Cortex of kidney (tissue), 1 donor: ENCODE measurements at places on chromosomes 1 and 21.

DNA sequence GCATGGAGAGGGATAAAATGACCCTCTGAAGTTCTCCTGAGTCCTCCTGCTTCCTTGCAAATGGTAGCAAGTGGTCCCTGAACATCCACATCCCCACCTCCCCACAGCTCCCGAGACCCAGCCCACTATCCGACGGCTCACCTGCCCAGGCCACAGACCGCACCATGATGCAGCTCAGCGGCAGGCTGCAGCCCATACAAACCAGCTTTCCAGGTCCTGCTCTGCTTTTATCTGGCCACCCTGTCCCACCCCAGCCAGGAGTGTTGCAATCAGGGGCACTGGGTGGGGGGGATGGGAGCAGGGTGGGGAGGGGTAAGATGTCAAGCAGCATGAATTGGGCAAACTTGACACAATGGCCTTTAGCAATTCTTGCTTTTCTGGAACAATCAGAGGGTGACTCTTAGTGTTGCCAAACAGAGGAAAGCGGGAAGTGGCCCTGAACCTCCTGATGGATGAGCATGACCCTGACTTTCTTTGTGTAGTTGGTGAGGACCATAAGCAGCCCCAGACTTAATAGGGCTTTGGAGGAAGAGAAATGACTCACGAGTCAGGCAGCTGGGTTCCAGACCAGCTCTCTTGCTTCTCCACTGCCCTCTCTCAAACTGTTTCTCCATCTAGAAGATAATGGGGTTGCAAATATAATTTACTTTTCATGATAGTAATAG lies at the start of gene CHIT1:
CHIT1 (minus strand) TSS at position 203 of the 665 bp plus-strand sequence; CDS start at position 166, 37 bp downstream.
- no peak for DNase-seq

DNA sequence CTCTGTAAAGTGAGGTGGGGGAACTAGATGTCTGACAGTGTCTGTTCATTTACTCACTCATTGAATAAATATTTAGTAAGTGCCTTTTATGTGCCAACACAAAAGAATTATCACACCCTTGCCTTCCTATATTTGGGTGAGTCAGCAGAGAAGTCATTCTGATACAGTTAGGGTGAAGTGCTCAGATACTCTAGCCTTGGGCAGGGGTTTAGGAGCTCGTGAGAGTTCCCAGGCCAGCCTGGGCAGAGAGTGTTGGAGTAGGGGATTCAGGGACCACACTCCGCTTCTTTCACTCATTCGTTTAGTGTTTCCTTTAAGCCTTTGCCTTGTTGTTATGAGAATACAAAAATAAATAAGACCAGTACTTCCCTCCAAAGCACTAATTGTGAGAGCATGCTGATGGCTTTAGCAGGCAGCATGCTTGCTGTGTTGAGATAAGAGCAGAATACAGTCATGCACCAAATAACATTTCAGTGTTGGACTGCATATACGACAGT lies 83.9 kb downstream of the DYRK1A start:
- DNase-seq = no peak

- DNase-seq = no peak
Measured at GRCh38 chr1:161998811-161999210, 24.9 kb downstream of the OLFML2B start.

DNA sequence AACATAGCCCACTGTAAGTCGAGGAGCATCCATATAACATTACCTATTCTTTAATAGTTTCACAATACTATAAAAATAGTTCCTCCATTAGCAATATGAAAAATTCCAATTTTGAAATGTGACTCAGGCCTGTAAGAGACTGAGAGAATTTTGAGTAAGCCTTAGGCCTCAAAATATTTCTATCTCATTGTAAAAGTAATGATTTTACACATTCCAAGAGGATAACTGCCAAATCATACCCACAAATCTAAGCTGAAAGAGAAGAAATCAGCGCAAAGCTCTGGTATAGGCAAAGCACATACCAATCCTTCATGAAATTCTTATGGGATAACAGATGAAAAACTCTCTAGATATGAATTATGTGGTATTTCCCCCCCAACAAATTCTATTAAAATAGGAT lies 144.1 kb downstream of the CDC42BPA start:
- no peak for DNase-seq

GRCh38 chr1:92901699-92902405 lies 59.4 kb downstream of the DIPK1A start:
- DNase-seq = no peak

DNA sequence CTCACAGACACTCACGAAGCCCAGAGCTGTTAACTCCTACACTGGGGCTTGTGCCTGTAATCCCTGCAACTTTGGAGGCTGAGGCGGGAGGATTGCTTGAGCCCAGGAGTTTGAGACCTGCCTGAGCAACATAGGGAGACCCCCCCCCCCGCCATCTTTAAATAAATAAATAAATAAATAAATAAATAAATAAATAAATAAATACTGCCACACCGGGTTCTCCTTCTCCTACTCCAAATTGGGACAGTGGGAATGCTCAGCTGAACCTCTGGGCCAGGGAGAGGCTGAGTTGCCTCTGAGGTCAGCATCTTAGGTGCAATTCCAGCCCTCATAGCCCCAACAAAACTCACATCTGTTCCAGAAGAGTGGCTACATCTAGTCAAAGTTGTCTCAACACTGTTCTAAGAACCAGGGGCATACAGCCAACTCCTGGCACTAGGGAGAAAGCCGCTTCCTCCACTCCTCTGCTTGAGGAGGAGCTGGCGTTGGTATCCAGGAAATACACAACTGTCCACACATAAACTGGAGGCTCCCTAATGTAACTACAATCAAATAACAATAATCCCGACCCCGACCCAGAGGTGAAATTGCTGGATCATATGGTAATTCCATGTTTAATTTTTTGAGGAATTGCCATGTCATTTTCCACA lies 27.0 kb downstream of the C1orf216 start:
- no peak for DNase-seq

- no peak for DNase-seq
Measured at GRCh38 chr1:151864411-151864810, 10.9 kb upstream of the THEM5 start.

GRCh38 chr1:229557200-229557850 lies 1.2 kb downstream of the ABCB10 start:
- DNase-seq = no peak

- DNase-seq = no peak
Measured at GRCh38 chr1:39962450-39962825, 7.5 kb downstream of the MFSD2A start.

- no peak for DNase-seq
Measured at GRCh38 chr1:204219971-204220616, 6.3 kb upstream of the GOLT1A start.

DNA sequence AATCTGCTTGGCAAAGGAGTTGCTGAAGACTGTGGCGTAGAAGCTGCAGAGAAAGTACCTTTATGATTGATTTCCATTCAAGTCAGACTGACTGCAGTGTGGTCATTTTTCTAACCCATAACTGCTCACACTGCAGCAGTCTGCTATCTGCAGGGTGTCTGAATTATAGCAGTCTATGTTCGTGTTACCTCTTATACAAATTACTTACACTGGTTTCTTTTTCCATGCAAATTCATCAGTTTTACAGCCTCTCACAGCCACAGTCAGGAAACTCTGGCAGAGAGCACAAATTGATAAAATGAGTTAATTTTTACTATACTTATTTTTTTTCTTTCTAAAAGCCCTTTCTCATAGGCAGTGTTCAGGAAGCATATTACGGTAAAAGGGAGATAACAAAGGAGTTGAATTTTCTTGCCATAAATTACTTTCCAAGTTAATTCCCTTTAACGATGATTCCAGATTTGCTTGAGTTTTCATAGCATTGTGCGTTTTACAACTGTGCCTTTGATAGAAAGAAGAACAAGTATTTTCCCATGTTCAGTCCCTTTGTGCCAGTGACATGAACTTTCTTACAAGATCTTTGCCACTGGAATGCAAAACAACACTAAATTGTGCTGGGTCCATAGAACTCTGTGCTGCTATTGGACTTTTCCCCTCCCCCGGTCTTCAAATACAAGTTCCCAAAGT lies 261.5 kb downstream of the NFIA start:
- DNase-seq = no peak

- no peak for DNase-seq
Measured at GRCh38 chr21:36347962-36348328, 27.9 kb downstream of the MORC3 start.

DNA sequence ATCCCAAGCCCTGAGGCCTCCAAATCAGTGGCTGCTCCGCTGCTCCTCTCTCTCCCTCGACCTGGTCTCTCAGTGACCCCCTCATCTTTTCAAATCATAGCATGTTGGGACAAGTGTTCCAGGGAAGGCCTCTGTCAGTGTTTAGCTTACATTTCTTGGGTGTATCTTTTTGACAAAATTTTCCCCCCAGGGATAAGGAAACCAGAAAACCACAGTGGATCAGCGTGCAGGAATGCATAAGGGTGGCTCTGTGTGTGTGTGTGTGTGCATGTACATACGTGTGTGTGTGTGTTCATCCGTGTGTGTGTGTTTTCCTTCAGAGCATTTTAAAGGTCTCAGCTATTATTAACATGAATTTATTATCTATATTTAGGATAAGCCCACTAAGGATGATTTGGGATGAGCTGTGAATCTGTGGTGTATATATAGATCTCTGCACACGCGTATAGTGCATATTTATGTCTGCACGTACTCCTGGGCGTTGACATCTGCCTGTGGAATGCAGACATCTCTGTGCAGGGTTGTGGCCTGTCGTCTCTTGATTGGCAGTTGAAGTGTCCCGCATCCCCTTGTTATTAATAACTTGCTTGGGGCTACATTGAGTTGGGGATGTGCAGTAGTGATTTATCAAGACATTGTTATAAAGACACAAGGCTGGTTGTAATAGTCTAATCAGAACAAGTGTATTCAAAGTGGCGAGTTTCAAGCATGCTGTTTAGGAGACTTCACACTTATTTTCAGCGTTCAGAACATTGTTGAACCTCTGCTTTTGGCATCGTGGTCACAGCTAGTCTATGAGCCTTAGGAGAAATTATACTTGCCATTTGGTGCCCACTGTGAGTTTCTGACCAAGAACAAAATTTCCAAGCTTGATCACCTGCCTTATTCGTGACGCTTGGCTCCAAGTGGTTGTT lies 55.6 kb downstream of the GALNT2 start:
- no peak for DNase-seq

- DNase-seq = no peak
Measured at GRCh38 chr1:10916311-10916710, 96.1 kb upstream of the TARDBP start.

DNA sequence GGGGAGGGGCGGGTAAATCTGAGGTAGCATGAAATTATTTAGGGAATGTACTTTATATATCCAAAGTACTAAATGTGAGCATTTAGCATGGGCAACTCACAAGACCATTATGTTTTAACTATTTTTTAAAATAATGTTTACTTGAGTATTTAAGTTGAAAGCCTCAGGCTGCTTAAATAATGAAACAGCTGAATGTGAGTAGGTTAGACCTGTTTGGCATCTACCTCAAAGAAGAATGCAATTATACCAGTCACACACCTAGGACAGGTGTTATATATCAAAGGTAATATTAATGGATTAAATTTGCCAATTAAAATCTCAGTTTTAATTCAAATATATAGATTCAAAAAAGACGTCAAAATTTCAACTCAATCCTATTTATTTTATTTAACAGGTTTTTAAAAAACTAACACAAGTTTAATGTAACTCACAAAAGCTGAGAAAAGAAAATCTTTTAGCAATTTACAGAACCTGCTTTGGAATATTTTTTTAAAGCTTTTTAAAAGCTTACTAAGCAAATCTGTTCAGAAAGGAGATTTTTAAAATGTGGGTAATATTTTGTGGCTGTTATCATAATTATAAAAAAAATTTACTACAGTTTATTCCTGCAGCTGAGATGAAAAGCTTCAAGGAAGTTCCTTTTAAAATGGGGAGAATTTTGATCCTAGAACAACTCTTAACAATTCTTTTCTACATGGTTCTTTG lies 104.6 kb upstream of the LBR start:
- no peak for DNase-seq

DNA sequence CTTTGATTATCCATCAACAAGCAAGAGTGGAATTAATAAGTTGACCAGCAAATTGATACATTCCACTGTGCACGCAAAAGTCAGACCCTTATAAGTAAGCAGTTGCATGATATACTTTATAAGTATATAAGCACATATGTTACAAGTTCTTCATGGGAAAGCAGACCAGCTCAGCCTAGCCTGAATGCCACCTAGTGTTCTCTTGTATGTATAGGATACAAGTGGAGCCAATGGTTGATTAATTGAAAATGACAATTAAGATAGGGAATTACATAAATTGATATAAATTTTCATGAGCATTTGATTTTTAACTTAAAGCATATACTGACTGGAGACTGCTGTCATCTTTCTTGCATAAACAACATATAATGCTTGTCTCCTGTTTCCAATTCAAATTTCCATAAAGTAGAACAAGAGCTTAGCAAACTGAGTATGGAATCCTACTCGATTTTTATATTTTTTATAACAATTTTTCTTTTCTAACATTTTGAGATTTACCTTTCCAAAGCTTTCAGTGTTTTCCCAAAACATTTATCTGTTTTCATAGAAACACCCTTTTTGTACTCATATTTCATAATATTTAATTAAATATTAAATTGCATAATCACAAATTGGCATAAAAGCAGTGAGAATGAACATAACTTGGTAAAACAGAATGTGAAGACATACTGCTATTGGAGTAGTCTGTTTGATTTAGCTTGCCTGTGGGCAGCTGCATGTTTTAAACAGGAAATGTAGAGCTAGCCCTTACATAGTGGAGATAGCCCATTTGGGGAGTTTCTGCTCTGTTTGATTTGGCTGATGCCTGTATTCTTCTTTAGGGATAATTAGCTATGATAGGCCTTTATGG lies 62.8 kb downstream of the MAGI3 start:
- DNase-seq = no peak

- no peak for DNase-seq
Measured at GRCh38 chr1:42742617-42743316, 2.7 kb upstream of the CLDN19 start.

DNA sequence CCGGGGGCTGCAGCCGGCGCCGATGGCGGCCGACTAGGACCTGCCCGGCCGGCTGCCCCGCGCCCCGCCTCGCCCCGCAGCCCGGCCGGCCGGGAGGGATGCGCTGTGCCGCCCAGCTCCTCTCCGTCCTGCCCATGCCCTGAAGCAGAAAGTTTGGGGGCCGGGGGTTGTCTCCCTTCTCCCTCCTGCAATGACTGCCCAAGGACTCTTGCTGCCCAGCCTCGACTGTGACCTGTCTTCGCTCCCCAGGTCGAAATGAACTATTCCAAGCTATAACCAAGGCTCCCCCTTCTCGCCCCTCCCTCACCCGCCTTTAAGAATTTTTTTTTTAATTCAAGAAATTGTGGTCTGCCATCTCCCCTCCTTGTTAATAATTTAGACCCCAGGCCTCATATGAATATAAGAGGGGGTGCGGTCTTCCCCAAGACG lies 361 bp downstream of the TMCC2 start:
- DNase-seq = no peak

- DNase-seq = no peak
Measured at GRCh38 chr1:68449901-68450300, at the start of gene RPE65. Gene RPE65 (minus strand): TSS chr1:68449954. CDS start chr1:68449905, 49 bp downstream.

- no peak for DNase-seq
Measured at GRCh38 chr1:51699391-51699790, 82.5 kb downstream of the OSBPL9 start.

DNA sequence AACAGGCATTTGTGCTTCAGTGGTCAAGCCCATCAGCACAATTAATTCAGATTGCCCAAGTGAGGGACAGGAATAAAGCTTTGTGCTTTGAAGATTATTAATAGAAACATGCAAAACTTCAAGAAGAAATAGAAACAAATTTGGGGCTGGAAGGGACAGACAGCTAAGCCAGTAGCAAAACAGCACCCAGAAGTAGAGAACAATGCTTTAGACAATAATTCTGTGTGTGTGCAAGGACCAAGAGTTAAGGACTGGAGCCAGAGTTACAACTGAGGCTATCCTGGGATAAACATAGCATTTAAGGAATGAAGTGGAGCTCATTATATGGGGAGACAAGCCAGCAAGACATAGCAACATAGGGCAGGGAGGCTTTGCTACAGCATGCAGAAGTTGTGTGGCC lies 251.9 kb upstream of the DAB1 start:
- DNase-seq = no peak
